Calu3 (cell line): ENCODE measurements at places on chromosomes 16 and 17.

DNA sequence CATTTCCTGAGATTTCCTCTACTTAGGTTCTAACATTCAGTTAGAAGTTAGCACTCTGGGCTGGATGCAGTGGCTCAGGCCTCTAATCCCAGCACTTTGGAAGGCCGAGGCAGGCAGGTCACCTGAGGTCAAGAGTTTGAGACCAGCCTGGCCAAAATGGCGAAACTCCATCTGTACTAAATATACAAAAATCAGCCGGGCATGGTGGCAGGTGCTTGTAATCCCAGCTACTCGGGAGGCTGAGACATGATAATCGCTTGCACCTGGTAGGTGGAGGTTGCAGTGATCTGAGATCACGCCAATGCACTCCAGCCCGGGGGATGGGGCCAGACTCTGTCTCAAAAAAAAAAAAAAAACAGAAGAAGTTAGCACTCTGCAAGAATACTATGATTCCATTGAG lies 1430.9 kb downstream of the CDH11 start:
- no peak for DNase-seq

DNA sequence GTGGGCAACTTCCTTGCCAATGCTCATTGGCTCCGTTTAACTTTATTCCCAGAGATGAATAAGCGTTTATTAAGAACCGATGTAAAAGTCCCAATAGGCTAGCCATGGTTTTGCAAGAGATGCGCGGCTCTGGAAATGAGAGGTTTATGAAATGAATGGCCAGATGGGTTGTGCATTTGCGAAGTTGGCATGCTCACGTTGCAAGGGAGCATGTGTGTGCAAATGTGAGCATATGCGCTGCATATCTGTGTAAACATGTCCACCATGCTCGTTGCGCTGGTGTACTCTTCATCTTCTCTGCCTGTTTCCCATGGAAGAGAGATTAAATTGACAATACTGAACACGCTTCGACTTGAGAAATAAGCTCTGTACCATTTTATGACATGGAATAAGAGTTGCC lies 848.6 kb upstream of the RBFOX1 start:
- DNase-seq: no peak

DNA sequence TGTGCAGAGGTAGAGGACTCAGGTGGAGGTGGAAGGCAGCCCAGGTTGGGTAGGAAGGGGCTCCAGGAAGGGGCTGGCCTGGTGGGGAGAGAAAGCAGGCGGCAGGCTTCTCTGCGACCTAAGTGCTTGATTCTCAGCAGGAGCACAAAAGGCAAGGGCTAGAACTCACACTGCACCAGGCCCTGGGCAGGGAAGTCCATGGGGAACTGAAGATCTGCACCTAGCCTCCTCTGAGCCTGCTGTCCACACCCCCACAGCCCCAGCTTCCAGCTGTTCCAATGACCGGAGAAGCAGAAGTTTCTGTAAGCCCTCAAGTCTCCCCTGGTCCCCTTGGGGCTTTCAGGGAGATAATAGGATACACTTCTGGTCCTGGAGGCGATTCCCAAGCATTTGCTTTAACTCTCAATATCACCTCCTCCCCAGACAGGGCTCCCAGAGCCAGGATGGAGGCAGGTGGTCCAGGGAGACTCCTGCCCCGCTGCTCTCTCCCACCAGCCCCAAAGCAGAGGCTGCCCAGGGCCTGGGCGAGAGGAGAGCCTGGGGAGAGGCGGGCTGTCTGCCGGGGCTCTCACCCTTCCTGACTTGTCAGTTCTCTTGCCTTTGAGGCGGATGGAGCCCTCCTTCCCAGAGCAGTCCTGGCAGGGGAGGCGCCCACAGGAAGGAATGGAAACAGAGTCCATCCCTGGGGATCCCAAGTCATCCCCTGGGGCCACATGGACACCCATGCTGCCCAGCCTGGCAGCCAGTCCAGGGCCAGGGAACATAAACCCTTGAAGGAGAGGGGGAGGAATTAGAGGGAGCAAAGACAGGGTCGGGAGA lies 126.0 kb downstream of the RBFOX3 start:
- no peak for DNase-seq

DNA sequence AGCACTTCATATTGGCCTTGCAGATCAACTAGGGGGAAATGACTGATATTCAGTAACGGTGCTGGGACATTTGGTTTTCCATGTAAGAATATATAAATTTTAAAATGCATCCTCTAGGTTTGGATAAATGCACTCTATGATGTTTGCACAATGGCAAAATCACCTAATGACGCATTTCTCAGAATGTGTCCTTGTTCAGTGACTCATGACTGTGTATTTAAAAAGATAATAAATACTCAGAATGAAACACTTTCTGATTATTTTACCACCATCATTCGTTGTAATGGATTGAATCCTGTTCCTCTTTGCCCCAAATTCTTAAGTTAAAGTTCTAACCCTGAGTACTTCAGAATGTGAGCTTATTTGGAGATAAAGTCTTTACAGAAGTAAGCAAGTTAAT lies 17.2 kb upstream of the ADGRG1 start:
- no peak for DNase-seq

GRCh38 chr17:50192618-50193291 lies 8.7 kb downstream of the COL1A1 start:
- no peak for DNase-seq

GRCh38 chr17:16286009-16286946 lies 67.0 kb downstream of the CENPV start:
- peak; percentile 74 for DNase-seq
